Hematopoietic multipotent progenitor cell treated with erythropoietin and hydrocortisone succinate and interleukin-3 and kit ligand, for 4 days (in vitro differentiated cells): ENCODE measurements at places on chromosomes 11 and 22.

DNA sequence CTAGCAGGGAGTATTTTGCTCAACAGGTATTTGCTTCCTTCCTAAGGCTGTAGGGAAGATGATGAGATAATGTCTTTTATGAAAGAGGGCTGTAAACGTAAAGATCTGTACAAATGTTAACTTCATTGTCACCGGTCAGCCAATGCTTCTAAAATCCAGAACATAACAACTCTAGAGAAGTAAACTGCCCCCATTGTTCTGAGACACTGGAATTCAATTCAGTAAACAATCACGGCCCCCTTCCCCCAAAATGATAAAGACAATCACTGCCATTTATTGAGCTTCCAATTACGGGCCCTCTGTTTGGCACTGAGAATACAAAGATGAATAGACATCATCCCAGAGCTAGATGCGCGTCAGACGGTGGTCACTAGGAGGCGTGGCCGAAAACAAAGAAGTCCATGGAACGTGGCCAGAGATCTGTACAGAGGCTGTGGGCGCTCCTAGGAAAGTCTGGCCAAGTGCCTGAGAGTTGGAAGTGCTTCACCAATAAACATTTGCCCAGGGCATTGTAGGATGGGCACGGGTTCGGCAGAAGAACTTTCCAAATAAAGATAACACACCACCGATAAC is 576 bp downstream of the TMEM258 start:
- DNase-seq: peak; percentile 87

DNA sequence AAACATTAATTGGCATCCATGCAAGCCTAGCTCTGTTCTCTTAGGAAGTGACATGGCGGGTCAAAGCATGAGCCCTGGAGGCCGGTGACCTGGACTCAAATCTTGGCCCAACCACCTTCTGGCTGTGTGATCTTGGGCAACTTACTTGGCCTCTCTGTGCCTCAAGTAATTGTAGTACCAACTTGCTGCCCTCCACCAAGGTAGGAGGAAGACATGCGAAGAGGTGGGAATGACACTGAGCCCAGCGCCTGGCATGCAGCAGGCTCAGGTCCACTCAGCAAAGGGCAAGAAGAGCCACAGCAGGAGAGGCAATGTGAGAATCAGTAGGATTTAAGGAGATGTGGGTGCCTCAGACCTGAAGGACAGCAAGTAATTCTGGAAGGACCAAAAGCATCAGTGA is 59.6 kb upstream of the SLC22A12 start:
- DNase-seq: no peak

- no peak for DNase-seq
Observed at GRCh38 chr11:100269516-100269915, 417.6 kb upstream of the ARHGAP42 start.

DNA sequence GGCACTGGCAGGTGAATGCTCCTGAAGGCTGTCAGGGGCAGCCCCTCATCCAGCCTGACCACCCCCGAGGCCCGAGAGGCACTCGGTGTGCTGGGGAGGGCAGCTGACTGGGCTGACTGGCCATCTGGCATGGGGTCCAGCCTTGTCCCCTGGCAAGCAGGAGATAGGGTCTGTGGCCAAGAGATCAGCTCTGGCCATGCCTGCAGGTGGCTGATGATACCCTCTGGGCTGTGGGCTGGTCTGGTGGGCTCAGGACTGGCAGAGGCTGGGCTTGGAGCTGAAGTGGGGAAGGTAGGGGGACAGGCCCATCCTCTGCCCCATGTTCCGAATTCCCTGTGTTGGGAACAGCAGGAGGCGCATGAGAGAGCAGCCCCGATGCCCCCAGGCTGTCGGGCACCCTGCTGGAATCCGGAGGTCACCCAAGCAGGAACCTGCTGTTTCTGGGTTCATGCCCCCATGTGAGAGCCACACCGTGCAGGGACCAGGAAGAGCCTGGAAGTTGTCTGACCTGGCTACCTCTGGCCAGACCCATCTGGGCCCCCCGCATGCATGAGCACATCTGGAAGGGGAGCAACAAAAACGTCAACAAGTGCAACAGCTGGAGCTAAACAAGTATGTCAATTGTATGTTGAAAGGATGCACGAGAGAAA is 527.0 kb downstream of the TBC1D22A start:
- no peak for DNase-seq

GRCh38 chr22:41915035-41915785 is at the start of gene SHISA8:
SHISA8 (minus strand) TSS chr22:41915074; CDS start chr22:41914667, 407 bp downstream.
- peak; percentile 61 for DNase-seq

DNA sequence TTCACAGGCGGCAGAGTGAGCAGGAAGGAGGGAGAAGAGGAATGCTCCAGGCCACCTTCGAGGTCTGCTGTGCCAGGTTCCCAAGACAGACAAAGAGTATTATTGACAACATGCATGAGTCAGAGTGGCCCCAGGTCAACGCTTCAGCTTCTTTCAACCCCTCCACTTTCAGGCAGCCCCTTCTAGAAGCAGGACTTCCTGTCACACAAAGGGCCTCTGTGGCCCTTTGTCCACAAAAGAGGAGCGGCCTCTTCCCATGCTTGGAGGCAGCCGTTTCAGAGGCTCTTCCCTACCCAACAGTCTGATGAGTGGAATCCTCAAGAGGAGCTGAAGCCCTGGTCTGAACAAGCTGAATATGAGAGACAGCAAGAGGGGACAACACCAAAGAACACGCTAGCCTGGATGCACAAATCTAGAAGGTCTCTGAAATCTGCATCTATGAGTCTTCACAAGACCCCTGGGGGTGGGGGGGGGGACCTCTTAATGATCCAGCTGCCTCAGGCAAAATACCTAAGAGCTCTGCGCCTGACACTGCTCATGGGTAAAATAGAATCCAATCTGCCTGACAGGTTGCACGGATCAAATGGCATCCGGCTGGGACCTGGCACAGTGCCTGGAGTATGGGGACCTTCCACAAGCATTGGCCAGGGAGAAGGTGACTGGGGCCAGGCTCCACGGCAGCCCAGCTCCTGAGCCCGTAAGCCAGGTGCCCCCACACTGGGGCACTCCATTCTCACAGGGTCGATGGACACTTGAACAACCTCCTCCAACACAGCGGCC is 67.5 kb downstream of the PACSIN2 start:
- DNase-seq: no peak

DNA sequence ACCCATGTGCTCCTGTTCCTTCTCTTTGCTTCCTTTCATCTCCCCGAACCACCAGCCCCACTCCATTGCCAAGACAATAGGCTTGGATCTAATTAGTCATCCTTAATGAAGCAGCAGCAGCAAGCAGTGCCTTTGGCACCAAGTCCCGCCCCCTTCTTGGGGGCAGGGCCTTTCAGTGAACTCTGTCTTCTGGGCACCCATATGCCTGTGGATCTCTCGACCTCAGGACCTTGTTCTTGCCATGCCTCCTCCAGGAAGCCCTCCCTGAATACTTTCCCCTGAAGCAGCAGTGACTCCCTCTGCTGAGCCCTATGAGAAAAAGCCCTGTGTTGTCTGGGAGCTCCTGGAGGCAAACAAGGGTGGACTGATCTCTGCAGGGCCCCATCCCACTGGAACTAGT is 32.1 kb downstream of the ARHGEF17 start:
- no peak for DNase-seq

GRCh38 chr11:120722524-120722923 is 211.0 kb downstream of the GRIK4 start:
- no peak for DNase-seq

DNA sequence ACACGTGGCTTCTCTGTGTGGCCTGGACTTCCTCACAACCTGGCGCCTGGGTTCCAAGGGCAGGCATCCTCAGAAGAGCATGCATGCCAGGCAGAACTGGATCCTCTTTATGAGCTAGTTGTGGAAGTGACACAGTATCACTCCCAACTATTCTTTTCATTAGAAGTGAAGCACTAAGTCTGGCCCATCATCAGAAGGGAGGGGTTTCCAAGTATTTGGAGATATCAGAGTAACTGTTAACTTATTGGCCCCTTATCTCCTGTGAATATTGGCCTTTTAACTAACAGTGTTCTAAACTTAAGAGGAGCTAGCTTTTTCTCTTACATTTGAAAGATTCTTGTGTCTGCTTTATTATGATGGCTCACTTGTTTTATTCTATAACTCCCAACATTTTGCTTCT is 35.5 kb downstream of the FDX1 start:
- peak; percentile 28 for DNase-seq

DNA sequence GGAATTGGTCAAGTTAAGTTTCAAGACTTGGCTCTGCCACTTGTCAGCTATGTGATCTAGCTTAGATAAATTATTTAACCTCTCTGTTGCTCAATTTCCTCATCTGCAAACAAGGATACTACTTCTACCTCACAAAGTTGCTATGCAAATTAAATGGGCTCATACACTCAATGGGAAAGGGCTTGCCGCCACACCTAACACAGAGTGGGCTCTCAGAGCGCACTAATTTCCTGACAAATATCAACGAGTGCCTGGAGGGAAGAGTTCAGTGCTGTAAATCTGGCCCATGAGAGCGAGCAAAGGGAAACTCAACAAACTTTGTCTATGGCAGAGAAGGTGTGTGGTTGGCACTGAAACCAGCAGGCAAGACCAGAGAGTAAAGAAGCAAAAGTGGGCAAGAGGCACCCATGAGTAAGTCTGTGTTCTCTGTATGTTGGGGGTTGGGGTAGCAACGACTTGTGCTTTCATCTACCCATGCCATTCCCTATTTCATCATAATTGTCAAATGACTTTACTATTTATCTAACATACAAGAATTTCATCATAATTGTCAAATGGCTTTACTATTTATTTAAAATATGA is 60.7 kb upstream of the PHF21A start:
- DNase-seq: peak; percentile 12

- no peak for DNase-seq
Observed at GRCh38 chr11:1949302-1949701, 2.2 kb downstream of the MRPL23 start.

DNA sequence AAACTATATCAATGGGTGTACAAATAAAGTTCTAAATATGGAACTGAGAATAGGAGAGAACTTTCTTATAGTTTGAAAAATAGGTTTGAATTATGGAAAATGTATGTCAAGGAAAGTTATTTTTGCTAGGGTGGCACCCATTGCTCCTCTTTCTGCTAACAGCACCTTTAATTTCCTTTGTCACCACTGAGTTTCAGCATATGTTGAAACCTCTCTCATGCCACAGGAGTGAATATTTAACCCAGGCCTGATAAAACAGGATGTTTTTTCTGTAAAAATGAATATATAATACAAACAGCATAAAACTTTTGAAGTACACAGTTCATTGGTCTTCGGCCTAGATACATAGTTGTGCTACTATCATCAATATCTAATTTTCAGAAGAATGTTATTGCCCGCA is 385.5 kb upstream of the ANO5 start:
- no peak for DNase-seq

GRCh38 chr11:4025967-4026324 is 68.7 kb upstream of the RRM1 start:
- no peak for DNase-seq

- DNase-seq: no peak
Observed at GRCh38 chr11:46914363-46914762, 4.0 kb downstream of the LRP4 start.

DNA sequence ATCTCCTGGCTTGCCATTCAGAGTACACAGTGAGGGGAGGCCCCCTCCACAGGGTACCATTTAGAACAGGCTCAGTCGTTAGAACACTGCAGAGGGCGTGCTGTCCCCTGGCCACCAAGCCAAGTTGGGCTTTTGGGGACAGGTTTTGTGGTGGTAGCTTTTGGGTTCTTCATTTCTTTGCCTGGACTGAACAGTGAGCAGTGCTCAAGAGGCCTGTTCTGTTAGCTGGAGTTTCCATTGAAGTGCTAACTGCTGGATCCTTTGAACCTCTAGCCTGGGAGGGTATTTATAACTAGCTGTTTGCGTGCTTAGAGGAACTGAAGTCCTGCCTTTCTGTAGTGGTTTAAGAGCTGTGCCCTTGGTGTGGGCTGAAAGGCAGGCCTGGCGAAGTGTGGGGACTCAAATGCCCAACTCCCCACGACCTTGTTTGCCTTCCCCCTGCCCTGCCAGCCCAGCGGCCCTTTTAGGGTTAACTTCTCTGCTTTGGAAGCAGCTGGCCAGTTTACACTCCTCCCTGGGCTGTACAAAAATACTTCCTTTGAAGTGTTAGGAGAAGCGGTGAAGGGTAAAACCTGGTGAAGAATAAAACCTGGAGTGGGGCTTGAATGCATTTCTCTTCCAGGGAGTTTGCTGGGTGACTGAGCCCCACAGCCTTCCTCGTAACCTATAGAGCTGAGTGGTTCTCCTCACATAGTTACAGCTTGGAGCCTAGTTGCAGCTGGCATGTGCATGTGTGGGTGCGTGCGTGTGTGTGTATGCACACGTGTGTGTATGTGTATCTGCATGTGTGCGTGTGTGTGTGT is 34.6 kb downstream of the ZNRF3 start:
- peak; percentile 48 for DNase-seq

- DNase-seq: no peak
Observed at GRCh38 chr11:62832336-62833234, at the start of gene TEX54. TEX54 (minus strand) TSS chr11:62832841.

DNA sequence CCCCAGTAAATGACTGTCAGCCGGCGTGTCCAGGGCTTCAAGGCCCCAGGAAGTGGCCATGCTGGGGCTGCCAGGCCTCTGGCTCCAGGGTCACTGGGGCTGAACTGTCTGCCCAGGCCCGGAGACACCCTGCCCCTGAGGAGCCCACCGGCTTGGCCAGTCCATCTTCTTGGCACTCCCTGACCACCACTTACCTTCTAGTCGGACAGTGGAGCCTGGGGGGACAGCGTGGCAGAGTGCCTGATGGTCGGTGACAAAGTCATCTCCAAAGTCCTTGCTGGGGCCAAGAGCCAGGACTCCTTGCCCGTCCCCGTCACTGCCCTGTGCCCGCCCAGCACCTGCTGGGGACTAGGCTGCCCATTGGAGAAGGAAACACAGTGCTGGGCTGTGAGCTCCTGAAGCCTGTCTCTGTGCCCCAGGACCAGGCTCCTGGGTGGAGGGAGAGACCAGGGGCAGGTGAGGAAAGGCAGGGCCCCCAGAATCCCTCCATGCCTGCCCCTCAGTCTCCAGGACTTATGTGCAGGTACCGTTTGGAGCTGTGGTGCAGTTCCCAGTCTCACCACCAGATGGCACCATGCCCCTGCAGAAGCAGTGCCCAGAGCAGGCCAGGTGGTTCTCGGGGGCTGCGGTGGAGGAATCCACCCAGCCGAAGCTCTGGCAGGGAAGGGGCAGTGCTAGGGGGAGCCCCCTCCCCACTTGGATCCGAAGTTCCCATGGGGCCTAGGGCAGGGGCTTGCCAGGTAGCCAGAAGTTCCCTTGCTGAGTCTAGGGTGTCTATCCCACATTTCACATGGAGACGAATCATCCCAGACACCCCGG is 6.0 kb upstream of the CCDC188 start:
- DNase-seq: peak; percentile 88
